ENCODE measurements at places on chromosomes 7 and 10.

GRCh38 chr7:132618271-132618955 is 42.1 kb upstream of the PLXNA4 start:
- DNase-seq = no peak

GRCh38 chr7:73557397-73558257 is at the start of gene BCL7B:
Gene BCL7B (minus strand): TSS chr7:73557690. CDS start chr7:73557578, 112 bp downstream.
- peak; percentile 72 for DNase-seq

DNA sequence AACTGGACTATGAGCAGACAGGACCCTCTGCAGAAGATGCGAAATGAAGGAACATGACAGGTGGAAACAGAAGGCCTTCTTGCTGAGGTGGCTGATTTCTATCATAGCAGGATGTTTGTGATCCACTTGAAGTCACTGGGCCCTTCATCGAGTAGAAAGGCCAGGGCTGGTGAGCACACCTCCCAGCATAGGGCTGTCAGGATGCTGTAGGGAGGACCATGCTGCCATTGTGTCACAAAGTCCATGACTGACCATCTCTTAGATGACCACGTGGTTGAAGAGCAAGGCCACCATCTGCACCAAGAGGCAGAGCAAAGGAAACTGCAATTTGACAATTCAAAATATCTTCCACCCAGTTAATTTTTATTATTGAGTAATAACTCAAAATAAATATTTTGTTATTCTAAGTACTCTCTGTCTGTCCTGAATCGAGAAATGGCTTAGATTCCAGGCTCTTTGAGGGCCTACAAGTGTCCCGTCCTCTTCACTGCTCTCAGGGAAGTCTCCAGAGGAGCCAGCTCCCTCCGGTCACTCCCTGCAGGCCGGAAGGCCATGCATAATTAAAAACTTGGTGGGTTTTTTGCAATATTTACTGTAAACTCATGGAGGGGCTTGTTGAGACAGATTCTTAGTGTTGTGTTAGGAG is 249.3 kb upstream of the ZMIZ1 start:
- no peak for DNase-seq

DNA sequence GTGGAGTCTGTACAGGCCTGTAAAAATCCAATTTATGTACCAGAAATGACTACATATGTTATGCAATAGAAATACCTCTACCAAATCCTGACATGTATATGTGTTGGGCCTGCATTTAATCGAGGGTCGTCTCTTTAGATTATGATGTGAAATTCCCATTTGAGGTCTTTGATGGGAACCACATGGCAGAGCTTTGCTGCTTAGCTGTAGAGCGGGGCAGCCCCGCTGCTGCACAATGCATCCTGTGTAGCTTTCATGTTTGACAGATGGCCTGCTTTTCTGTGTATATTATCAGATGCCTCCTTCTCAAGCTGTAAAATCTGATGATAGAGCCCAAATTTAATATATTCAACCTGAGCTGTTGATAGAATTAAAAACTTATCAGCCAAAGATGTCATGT is 65.8 kb downstream of the RAB18 start:
- no peak for DNase-seq

DNA sequence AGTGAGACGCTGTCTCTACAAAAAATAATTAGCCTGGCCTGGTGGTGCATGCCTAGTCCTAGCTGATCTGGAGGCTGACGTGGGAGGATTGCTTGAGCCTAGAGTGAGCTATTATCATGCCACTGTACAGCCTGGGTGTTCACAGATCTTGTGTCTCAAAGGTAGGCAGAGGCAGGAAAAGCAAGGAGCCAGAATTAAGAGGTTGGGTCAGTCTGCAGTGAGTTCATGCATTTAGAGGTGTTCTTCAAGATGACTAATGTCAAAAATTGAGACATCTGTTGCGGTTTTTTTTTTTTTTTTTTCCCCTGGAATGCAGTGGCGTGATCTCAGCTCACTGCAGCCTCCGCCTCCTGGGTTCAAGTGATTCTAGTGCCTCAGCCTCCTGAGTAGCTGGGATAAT is 5.4 kb downstream of the PPIA start:
- DNase-seq = no peak

- DNase-seq = no peak
Measured at GRCh38 chr7:149825567-149826343, 12.4 kb upstream of the ZNF862 start.

GRCh38 chr7:2487586-2488271 is 11.5 kb upstream of the GRIFIN start:
- no peak for DNase-seq

DNA sequence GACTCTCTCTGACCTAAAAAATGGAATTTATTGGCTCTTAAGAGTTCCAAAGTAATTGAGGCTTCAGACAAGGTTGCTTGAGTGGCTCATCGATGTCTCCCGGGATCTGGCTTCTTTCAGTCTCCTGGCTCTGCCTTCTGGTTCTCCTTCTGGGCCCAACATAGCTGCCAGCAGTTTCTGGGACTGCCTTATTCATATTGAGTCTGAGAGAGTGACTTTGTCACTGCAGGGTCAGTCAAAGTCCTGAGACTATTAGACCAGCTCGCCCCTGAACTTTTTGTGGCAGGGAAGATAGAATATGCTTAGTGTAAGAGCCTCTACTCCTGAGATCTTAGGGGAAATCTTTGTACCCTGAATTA is 94.0 kb downstream of the MMRN2 start:
- DNase-seq = no peak

DNA sequence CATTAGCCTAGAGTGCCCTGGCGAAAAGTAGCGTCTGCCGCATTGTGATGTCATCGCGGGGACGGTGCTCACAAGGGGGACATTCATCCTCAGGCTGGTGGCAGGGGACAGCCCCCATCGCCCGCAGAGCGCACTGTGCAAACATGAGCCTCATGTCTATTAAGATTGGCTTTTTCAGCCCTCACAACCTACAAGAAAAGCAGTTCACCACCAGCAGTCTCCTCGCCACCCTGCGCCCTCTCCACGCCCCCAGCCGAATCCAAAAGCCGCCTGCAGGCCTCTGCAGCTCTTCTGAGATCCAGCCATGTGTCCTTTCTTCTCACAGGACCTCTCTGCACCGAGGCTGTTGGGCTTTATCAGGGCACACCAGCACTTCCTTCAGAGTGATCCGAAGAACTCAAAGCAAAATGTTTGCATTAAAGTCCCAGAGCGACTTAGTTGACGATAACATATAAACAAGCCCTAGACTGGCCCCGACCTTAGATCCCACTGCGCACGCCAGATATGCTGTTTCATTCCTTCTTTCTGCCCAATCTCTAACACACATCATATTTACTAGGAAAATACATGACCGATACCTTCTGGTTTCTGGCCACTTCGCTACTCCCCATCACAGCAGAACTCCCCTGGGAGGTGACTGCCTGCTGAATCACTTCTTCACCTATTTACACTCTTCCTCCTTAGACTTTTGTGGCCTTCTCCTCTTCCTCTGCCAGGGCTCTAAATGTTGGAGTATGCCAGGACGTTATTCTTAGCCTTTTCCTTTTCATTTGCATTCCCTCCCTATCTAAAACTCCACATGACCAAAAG is 206.0 kb upstream of the SH2B2 start:
- DNase-seq = no peak

DNA sequence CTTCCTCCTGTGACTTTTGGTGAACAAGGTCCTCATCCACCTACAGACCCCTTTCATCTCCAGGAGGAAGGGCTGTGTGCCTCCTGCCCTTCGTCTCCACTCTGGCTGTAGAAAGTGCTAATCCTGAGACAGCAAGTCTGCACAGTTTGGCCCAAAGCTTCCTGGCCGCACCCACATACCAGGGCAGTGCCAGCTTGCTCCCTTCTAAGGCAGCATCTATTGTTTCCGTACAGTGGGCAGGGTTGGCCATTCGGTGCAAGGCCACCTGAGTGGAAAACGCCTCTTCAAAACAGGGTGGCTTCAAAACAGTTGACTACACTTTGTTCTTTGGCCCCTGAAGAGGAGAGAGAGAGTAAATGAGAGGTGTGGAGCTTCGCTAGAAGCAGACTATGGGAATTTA is 134.1 kb upstream of the KLF14 start:
- DNase-seq = no peak

- DNase-seq = no peak
Measured at GRCh38 chr10:112394475-112394875, 20.6 kb downstream of the ACSL5 start.

DNA sequence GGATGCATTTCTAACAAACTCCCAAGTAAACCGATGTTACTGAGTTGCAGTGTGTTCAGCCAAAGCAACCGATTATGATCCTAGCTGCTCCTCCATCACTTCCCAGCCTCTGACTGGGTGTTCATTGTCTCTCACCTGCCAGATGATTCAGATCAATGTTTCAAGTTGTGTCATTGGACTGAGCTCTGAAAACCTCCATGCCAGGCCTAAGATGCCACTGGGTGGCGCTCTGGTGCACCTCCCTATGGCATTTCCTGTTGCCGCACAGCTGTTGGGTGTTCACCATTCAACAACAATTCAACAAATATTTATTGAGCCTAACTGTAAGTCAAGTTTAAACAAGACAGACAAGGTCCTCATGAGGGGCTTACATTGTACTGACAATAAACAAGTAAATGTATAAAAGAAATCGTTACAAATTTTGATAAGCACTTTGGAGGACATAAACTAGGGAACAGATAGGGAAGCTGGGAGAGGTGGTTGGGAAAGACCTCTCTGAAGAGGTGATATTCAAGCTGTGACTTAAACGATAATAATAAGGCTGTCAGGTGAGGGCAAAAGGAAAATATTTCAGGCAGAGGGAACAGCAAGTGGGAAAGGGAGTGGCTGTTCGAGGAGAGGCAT is 22.8 kb downstream of the RGR start:
- DNase-seq = peak; percentile 43

- no peak for DNase-seq
Measured at GRCh38 chr10:63093227-63093626, 39.9 kb upstream of the NRBF2 start.

DNA sequence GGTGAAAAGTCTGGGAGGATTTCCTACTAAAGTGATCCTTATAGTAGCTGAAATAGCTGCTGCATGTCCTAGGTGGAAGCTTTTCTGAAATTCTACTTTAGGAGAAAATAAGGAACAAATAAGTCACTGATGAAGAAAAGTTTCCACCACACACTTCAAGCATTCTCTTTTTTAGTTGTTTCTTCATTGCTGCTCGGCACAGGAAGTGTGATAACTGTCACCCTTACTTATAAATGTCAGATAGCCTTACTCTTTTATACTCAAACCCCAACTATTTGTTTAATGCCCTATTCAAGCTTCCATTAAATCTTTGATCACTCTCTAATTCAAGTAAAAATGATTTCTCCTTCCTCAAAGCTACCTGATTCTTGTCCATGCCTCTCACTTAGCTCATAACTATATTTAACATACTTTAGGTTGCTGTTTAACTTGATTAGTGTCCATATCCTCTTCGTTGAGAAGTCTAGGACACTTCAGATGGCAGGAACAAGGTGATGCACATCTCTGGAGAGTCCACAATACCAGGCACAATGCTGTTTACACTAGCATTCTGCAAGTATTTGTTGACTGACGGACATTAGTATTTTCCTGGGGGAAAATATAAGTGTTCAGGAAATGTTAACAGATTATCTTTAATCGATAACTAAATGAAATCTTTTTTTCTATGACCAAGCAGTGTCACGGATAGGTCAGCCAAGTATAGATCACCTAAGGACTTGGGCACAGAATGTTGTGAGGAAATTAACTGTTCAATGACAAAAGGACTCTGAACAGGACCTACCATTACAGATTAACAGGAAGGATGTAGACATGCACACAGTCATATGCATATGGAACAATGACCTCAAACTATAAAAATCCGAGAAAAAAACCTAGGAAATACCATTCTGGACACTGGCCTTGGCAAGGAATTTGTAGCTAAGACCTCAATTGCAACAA is 67.4 kb downstream of the ZNF438 start:
- DNase-seq = no peak

- no peak for DNase-seq
Measured at GRCh38 chr7:131786204-131786603, 229.8 kb upstream of the PODXL start.

- no peak for DNase-seq
Measured at GRCh38 chr10:124387078-124387874, 31.4 kb downstream of the OAT start.

DNA sequence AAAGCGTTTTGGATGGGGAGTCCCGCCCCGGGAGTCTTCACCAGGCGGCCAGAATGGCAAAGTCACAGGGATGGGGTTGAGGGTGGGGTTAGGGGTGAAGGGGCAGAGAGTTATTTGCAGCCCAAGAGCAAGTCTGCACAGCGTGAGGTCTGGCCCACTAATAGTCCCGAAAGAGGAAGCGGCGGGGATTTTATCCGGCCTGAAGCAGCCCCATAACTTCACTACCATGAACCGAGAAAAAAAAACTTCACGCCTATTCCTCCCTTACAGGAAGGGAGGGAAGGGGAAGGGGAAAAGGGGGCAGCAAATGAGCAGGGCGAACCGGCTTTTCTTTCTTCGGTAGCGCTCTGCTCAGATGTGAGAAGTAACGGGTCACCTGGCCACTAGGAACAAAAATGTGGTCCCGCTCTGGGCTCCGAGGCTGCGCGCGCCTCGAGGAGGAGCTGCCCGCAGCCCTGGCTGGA is 712 bp downstream of the ITPRIP start:
- no peak for DNase-seq

DNA sequence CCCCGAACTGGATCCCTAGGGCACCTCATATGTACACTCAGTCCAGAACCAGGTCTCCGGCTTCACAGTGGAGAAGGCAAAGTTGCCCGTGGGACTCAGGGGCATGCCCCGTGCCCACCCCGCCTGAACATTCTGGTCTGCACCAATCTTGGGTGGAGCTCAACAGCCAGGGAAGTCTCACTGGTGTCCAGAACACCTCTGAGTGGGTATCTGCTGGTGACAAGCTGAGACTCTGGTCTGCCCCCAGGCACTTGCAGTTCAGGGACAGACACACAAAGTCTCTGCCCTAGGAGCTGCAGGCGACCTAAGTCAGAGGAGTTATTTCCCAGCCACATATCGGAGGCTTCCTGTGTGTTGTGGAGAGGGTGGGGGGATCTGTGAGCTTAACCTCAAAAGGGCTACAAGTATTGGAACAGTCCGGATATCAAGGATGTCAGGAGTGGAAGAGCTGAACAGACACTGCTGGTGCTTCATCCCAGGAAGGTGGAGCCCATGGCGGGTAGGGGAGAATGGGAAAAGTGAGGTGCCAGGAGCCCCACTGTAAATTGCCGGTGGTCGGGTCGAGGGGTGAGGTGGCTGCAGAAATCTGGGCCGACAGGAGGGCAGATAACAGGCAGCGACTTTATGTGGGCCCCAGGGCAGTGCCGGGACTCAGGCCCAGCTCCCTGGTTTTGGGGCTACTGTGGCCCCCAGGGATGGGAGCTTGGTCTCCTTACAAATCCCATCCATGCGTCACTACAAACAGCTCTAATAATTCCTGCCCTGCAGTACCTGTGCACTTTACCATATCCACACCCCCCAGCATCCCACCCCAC is 8.6 kb upstream of the TLX1 start:
- no peak for DNase-seq

All from CD4-positive, alpha-beta T cell treated with Interleukin-6 at 100 ng/mL for 8 hours (primary cell).